Inflammatory macrophage (primary cell): ENCODE measurements at places on chromosomes 7 and 10.

DNA sequence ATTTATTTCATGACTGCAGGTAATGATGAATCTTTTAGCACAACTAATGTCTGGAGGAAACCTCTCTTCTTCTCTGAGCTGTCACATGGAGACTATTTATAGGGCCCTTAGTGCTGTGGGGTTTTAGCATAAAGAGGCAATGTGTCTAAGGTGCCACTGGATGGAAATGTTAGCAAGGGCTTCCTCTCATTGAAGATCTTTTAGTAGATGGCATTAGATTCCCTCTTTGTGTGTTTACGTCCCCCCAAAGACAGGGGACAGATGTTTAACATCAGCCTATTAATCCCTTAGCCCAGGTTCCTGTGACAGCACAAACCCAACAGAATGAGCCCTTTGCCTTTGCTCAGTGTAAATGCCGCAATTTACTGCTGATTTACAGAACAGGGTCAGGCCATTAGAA lies 208.6 kb downstream of the SKAP2 start:
- DNase-seq: no peak

- no peak for DNase-seq
These were observed 141.3 kb upstream of the SP8 start for GRCh38 chr7:20927976-20928375.

DNA sequence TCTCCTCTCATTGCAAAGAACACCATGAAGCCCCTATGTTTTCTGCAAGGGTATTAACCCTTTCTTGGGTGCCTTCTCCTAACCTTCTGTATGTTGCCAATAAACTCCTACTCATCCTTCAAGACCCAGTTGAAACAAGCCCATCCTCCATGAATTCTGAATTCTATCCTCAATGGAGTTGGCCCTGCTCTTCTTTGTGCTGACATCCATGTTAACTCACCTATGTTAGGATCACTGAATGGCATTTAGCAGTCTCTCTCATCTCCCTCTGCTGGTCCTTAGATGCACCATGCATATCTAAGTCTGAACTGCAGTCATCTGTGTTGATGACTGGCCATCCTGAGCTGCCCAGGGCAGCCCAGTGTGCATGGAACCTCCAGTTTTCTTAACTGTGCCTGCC lies 129.8 kb downstream of the BUB3 start:
- DNase-seq: no peak

- DNase-seq: no peak
These were observed 97.3 kb downstream of the CLEC2L start for GRCh38 chr7:139620676-139621344.

GRCh38 chr7:137073571-137074325 lies 205.3 kb downstream of the CHRM2 start:
- DNase-seq: no peak
